ENCODE measurements at places on chromosomes 2 and 18. TPM values are rescaled to one million over a fixed set of nuclear protein-coding genes. Genes with fewer than 3 reads are reported as not detected.

DNA sequence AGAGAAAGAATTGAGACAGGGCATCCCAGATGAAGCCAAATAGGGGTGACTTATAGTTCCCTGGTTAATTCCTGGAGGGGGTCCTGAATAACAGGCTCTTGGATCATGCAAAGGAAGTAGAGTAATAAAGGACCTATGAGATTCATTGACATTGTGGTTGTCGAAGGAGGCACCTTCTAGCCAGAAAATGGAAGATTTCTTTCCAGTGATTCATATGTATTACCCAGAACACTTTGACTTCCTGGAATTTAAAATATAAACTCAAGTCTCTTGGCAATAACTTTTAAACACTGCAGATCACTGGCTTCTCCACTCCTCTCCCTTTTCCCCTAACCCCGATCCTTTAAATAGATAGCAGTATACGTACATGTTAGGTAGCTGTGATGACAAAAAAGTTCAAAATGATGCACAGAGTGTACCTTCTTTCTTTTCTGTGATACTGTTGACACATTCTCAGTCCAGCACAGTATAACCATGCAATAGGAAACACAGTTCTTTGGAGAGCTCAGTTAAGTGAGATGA is 211.8 kb downstream of the LTBP1 start:
- no peaks in the 10 kb centered on the region for H3K36me3 ChIP-seq
- H3K4me1 ChIP-seq: no peaks in the 10 kb centered on the region
- no peaks in the 10 kb centered on the region for H3K27me3 ChIP-seq
- H3K27ac ChIP-seq: no peak overlapping the region

- no peak for DNase-seq
- H3K4me1 ChIP-seq: peaks cover 38% of the 10 kb centered on the region
- peak overlapping the region; percentile 64 for H3K27ac ChIP-seq
- no peaks in the 10 kb centered on the region for H3K36me3 ChIP-seq
- no peaks in the 10 kb centered on the region for H3K27me3 ChIP-seq
Measured at GRCh38 chr2:230601510-230601909, 111.1 kb upstream of the CAB39 start.

- DNase-seq: peak; percentile 47
- no peaks in the 10 kb centered on the region for H3K27me3 ChIP-seq
- H3K27ac ChIP-seq: peak overlapping the region; percentile 35
- H3K36me3 ChIP-seq: no peaks in the 10 kb centered on the region
- H3K4me3 ChIP-seq: peak overlapping the region; percentile 31
Measured at GRCh38 chr2:1563943-1564891, 151.0 kb downstream of the TPO start.

GRCh38 chr2:20333738-20334137 is 16.9 kb downstream of the PUM2 start:
- H3K4me3 ChIP-seq: no peak overlapping the region
- peaks cover 21% of the 10 kb centered on the region for H3K36me3 ChIP-seq
- H3K27ac ChIP-seq: no peak overlapping the region
- H3K4me1 ChIP-seq: peaks cover 30% of the 10 kb centered on the region

- H3K4me3 ChIP-seq: no peak overlapping the region
- no peaks in the 10 kb centered on the region for H3K4me1 ChIP-seq
- no peaks in the 10 kb centered on the region for H3K36me3 ChIP-seq
- no peaks in the 10 kb centered on the region for H3K27me3 ChIP-seq
Measured at GRCh38 chr2:56315376-56315775, 131.6 kb downstream of the CCDC85A start.

DNA sequence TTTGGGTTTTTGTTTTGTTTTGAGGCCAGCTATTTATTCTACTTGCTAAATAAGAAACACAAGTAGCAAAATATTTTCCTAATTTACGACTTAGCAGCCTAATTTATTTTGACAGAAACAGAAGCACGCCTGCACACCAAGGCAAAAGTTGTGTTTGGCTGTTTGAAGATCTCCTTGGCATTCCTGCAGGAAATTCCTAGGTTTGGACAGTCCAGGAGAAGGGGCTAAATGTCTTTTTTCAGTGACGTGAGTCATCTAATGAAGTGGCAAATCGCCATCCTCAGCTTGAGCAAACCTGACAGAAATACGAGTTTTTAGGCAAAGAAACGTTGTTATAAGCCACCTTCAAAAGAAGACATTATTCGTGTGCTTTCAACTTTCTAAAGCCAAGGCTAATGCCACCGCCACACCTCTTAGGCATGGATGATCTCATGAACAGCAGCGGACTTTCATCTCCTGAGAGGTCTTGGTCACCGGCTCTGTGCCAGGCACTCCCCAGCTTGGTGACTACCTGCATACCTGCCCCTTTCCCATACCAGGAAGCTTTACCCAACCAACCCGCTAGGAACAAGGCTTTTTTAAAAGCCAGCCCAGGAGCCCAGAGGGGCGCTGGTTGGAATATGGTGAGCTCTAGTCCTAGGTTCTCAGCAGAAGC is 30.9 kb downstream of the STK39 start:
- no peaks in the 10 kb centered on the region for H3K36me3 ChIP-seq
- H3K27ac ChIP-seq: no peak overlapping the region
- H3K4me1 ChIP-seq: peaks cover 7% of the 10 kb centered on the region
- no peak overlapping the region for H3K4me3 ChIP-seq
- DNase-seq: no peak

DNA sequence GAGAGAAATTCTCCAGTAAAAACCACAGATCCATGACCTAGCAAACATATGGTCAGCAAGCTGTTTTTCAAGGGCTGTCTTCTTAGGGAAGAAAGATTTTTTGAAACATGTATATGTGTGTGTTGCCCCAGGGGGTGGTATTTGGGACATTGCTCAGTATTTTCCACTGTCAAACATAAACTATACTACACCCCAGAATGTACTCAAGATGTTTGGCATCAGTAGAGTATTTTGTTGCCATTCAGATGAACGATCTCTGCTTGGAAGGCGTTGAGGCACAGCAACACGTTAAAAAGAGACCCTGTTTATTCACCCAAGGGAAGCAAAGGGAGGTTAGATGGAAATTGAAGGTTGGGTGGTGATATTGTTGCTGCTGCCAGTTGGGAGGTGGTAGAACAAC is 30.0 kb downstream of the EEF1B2 start:
- no peaks in the 10 kb centered on the region for H3K36me3 ChIP-seq
- H3K27ac ChIP-seq: no peak overlapping the region
- no peak for DNase-seq
- H3K27me3 ChIP-seq: no peaks in the 10 kb centered on the region

GRCh38 chr2:42443718-42444399 is 49.9 kb downstream of the KCNG3 start:
- no peaks in the 10 kb centered on the region for H3K27me3 ChIP-seq
- DNase-seq: no peak

DNA sequence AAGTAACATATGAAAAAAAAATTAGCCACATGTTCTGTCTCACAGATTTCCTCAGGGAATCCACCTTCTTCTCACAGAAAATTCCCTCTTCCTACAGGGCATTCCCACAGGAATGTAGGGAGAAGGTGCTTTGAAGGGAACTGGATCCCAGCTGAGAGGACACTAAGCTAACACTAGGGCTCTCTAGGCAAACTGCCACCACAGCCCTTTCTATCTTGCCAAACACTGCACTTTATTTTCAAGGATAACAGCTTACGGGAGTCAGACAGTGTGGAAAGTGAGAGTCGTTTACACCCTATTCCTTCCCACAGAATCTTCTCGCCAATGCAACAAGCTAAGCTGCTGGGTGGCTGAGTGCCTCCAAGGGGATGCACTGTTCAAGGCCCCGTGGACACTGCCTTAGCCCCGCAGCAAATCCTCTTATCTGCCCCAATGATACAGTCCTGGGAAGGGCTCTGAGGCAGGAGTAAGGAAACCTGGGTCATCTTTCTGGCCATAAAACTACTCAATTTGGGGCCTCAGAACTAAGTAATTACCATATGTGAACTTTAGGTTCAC is 76.9 kb downstream of the CCDC93 start:
- no peak overlapping the region for H3K27ac ChIP-seq
- no peaks in the 10 kb centered on the region for H3K27me3 ChIP-seq
- DNase-seq: no peak
- H3K36me3 ChIP-seq: peaks cover 16% of the 10 kb centered on the region
- H3K4me3 ChIP-seq: no peak overlapping the region

DNA sequence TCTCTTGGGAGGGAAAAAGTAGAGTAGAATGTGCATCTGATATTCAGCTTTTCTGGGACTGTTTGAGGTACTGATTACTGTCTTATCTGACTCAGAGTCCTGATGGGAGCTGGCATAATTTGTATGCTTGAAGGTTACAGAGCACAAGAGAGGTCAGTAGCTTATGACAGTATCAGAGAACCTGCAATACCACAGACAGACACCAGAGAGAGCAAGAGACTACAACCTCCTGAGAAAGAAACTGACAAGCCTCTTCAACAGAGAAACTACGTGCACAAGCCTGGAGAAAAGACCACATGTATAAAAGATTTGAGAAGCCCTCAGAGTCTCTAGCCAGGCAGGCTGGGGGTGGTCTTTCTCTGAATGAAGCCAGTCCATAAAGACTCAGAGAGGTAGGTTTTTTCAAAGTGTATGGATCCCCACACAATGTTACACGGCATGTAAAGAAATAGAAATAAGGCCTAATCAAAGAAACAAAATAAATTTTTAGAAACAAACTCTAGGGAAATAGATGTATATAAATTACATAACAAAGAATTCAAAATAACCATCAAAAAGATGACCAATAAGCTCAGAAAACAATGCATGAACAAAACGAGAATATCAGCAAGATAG is 568.3 kb downstream of the LRRTM4 start:
- no peaks in the 10 kb centered on the region for H3K27me3 ChIP-seq
- H3K36me3 ChIP-seq: no peaks in the 10 kb centered on the region
- H3K4me3 ChIP-seq: no peak overlapping the region
- H3K4me1 ChIP-seq: no peaks in the 10 kb centered on the region

DNA sequence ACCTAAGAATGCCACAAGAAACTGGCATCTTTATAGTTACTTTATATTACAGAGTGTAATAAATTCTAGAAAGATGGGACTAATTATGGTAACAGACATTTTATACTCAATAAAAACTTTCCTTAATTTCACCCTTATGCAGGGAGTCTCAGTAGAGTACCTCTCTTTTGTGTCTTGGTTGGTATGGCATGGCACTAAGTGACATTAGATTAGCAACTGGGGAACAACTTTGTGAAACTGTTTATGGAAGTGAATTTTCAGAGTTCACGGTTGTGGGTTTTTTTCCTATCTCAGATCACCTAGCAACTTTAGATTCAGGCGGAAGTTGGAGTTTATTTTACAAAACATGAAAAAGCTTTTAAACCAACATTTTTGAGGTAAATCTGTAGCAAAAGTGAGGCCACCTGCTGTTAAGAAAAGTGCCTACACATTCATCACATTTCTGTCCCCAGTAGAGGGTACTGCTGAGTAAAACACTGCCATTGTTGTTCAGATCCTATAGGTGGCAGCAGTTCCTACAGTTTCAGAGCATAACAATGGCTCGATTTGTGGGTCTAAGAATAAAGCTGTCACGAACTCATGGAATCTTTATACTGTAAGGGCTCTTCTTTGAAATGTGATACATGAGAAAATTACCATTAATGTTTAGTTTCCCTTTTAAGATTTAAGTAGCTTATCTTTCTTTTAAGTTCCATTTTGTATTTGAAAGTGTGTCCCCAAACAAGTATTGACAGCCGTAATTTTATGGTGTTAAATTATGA is 117.6 kb downstream of the CAMKMT start:
- DNase-seq: peak; percentile 61
- H3K27me3 ChIP-seq: no peaks in the 10 kb centered on the region
- no peak overlapping the region for H3K4me3 ChIP-seq
- no peak overlapping the region for H3K27ac ChIP-seq
- H3K4me1 ChIP-seq: no peaks in the 10 kb centered on the region

DNA sequence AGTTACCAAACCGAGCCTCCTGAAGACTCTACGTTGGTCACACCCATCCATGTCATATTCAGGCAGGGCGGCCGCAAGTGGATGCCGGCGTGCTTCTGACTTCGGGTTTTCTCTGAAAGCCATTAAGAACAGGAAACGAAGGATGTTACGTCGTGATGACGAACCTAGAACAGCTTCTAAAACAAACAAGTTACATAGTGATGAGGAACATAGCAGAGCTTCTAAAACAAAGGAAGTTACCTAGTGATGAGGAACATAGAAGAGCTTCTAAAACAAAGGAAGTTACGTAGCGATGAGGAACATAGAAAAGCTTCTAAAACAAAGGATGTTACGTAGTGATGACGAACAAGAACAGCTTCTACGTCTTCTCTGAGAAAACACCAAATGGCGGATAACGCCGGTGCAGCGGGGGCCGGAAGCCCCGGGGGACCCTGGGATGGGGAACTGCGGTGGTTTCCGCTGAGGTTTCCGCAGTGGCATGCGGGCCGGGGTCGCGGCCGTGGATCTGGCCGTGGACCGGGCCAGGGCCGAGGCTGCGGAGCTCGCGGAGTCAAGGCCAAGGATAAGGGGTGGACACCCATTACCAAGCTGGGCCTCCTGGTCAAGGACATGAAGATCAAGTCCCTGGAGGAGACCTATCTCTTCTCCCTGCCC is 141.1 kb downstream of the SOCS6 start:
- no peak overlapping the region for H3K27ac ChIP-seq
- DNase-seq: no peak
- H3K4me1 ChIP-seq: no peaks in the 10 kb centered on the region

DNA sequence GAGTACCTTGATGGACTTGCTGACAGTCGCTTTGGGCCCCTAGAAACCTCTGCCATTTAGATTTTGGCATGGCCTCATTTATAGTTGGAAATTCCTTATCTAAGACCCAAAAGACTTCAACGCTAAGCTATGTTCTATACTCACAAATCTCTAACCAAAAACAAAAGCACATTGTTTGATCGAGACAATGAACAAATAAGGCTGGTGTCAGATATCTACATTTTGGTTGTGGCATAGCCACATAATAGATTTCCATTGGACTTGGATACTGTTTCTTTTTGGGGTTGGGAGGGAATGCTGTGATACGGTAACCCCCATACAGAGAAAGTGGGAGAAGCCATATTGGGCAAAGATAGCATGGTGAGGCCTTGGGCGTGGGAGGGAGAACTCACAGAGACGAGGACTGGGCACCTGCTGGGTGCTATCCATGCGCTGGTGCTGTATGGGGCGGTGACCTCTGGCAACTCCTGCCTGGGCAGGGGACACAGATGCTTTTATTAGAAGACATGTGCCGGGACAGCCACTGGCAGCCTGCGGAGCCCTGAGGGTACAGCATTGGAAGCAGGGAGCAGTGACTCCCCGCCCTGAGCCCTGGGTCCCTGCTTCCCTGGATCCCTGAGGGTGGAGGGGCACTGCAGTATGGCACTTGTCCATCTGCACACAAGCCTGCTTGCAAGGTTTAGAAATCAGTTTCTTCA is 97.1 kb downstream of the ASAP2 start:
- H3K4me1 ChIP-seq: no peaks in the 10 kb centered on the region
- no peaks in the 10 kb centered on the region for H3K36me3 ChIP-seq
- H3K27me3 ChIP-seq: no peaks in the 10 kb centered on the region
- no peak for DNase-seq
- H3K27ac ChIP-seq: no peak overlapping the region

GRCh38 chr2:43224131-43224570 is 2.3 kb downstream of the ZFP36L2 start:
- H3K4me3 ChIP-seq: peak overlapping the region; percentile 87
- peaks cover 19% of the 10 kb centered on the region for H3K4me1 ChIP-seq
- H3K36me3 ChIP-seq: peaks cover 30% of the 10 kb centered on the region
- no peaks in the 10 kb centered on the region for H3K27me3 ChIP-seq
- peak; percentile 67 for DNase-seq

The CPO gene
- polyA plus RNA-seq: not detected

The COL4A3 gene
- polyA plus RNA-seq: not detected

The PDE1A gene
- not detected for polyA plus RNA-seq

The NGEF gene
- polyA plus RNA-seq: not detected

The FABP1 gene
- polyA plus RNA-seq: not detected

The TEKT4 gene
- polyA plus RNA-seq: not detected

The MEX3C gene
- polyA plus RNA-seq: 4.3 TPM

The CNOT9 gene
- polyA plus RNA-seq: 13.7 TPM

The REG3A gene
- polyA plus RNA-seq: not detected

The ROCK2 gene
- 13.2 TPM for polyA plus RNA-seq

The SPDYA gene
- not detected for polyA plus RNA-seq

The POTEI gene
- polyA plus RNA-seq: not detected

The ARL4C gene
- polyA plus RNA-seq: 90.6 TPM

The FN1 gene
- 0.52 TPM for polyA plus RNA-seq

The SYT4 gene
- not detected for polyA plus RNA-seq

Measured in naive thymus-derived CD4-positive, alpha-beta T cell (primary cell).